ENCODE measurements at places on chromosomes 4 and X. TPM values are rescaled to one million over a fixed set of nuclear protein-coding genes. Genes with fewer than 3 reads are reported as not detected.

FGB gene
- total RNA-seq, result not detected

PNMA6A gene
- total RNA-seq, result 2.5 TPM

CXXC4 gene
- total RNA-seq, result 7.3 TPM

PABPC4L gene
- total RNA-seq, result 0.83 TPM

- DNase-seq, result no peak
These were observed 83.6 kb upstream of the TTC29 start for GRCh38 chr4:147029296-147029695.

DNA sequence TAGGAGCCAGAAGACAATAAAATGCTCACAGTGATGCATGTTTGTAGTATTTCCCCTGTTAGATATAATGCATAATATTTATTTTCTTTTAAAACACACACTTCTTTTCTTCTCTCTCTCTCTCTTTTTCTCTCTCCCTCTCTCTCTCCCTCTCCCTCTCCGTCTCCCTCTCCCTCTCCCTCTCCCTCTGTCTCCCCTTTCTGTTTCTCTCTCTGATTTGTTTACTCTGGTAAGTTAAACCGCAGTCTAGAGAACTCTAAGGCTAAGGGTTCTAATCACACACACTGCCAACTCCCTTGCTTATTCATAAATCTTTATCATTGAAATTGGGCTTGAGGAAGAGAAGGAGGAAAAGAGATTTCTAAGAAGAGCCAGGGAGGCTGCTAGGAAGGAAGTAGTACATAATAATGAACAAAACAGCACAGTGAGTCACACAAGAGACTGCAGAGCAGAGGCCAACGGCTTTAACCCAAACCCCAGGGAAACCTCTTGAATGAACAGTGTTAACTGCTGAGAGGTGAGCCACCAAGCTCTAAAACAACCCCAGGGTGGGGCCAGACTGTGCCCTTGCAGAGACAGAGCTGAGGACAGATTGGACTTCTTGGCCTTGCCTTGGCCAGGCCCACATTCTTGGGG is 9.1 kb upstream of the PHOX2B start:
- no peak for DNase-seq

GRCh38 chrX:17634542-17635207 is 102.6 kb upstream of the SCML1 start:
- no peak for DNase-seq

DNA sequence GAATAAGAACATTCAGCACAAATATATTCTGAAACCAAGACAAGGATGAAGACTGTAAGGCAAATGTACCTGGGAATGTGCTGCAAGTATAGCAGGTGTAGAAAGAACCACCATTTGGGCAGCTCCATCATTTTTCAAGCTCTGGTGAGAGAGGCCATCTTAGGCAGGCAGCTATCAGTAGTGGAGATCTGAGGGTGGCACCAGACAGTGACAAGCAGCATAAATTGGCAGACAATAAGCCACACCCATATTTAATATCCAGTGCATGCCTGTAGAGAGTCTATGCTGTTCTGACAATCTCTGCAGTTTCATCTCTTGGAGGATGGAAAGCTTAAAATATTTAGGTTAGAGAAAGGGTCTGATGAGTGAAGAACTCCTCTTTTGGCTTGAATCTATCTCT is 22.5 kb downstream of the CCNG2 start:
- DNase-seq, result no peak

DNA sequence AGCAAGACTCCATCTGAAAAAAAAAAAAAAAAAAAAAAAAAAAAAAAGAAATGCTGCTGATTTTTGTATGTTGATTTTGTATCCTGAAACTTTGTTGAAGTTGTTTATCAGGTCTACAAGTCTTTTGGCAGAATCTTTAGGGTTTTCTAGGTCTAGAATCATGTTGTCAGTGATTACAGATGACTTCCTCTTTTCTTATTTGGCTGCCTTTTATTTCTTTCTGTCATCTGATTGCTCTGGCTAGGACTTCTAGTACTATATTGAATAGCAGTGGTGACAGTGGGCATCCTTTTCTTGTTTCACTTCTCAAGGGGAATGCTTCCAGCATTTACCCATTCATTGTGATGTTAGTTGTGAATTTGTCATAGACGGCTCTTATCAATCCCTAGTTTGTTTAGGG is 334.4 kb downstream of the SPRY1 start:
- DNase-seq, result no peak

GRCh38 chr4:96102541-96103026 is 262.7 kb downstream of the PDHA2 start:
- no peak for DNase-seq

Data from heart left ventricle (tissue), 16 donors.